Fibroblast of the conjunctiva (primary cell): ENCODE measurements at places on chromosomes 12 and 14.
A peak's percentile ranks its signal among the peaks of the same experiment; 100 is the strongest.

DNA sequence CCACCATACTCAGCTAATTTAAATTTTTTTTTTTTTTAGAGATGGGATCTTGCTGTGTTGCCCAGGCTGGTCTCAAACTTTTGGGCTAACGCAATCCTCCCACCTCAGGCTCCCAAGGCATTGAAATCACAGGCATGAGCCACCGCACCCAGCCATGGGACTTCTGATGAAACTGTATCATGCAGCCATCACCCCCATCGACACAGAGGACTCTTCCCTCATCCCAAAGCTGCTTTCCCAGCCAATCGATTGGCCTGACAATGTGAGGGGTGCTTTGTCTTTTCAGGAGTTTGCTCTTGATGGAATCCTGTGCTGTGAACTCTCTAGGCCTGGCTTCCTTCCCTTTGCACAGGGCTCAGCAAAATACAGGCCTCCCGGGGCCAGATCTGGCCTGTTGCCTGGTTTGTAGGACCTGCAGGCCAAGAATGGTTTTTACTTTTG is 59.6 kb upstream of the NCOR2 start:
- peak; percentile 65 for DNase-seq

GRCh38 chr14:104137297-104138097 is 890 bp upstream of the KIF26A start:
- DNase-seq, result peak; percentile 3

DNA sequence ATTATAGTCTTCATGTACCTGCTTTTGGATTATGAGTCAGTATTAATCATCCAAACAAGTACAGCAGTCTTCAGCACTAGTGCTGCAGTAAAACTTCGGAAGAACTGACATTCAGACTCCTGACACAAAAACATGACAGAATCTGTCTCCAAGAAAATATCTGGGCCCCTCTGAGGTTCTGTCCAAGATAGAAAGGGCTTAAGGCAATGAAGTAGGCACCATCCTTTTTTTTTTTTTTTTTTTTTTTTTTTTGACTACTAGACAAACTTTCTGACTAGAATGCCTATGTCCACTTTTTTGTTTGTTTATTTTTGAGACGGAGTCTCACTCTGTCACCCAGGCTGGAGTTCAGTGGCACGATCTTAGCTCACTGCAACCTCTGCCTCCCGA is 112.5 kb downstream of the MED13L start:
- no peak for DNase-seq

DNA sequence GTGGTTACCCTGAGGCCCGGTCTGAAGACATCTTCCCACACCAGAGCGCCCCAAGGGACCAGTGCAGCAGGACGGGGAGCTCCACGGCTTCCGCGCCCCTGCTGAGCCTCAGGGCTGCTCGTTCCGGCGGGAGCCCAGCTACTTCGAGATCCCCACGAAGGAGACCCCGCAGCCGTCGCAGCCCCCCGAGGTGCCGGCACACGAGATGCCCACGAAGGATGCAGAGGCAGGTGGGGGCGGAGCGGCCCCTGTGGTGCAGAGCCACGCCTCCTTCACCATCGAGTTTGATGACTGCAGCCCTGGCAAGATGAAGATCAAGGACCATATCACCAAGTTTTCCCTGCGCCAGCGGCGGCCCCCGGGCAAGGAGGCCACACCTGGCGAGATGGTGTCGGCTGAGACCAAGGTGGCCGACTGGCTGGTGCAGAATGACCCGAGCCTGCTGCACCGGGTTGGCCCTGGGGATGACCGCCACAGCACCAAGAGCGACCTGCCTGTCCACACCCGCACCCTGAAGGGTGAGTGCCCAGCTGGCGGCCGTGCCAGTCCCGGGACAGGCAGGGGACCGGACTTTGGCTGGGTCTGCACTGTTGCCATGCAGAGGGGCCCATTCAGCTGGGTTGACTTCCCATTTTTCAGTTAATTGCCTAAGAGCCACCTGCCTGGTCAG is 18.1 kb downstream of the CEP170B start:
- no peak for DNase-seq
